Esophagus mucosa (tissue), 1 donor: ENCODE measurements at places on chromosomes 4 and X.

DNA sequence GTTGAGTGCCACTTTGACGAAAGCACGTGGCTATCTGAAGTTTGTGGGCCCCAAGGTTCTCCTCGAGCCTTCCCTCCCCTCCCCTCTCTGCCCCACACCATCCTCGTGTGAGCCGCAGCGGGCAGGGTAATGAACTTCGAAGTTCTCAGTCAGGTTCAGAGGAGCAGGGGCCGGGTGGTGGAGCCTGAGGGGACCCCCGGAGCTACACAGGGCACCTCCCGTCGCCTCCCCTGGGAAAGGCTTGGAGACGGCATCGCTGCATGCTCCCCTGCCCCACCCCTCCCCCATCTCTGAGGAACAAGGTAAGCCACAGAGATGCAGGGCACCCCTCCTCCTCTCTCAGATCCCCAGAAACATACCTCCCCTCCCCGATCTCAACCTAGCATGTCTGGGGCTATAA lies 2.8 kb upstream of the NKX1-1 start:
- no peak for ATAC-seq

GRCh38 chr4:5751666-5752375 lies 40.8 kb downstream of the EVC start:
- no peak for ATAC-seq

DNA sequence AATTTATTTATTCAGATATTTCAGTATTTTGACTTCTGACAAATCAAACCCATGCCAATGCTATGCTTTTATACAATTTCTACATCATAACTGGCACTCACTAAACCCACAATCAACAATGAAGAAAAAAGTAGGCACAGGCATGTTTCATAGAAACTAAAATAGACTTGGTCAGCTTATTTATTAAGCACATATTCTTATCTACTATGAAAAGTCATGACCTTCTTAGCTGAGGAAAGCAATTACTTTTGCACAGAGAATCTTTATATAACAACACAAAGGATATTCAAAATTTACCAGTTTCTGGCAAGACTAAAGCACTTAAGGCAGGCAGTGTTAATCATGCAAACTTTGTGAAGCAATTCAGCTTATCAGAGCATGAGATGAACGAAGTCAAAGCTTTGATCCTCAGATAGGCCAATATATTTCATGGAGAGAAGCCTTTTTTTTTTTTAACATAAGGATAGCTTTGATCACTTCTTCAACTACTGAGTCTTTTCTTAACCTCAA lies 490.6 kb downstream of the INPP4B start:
- ATAC-seq: no peak

DNA sequence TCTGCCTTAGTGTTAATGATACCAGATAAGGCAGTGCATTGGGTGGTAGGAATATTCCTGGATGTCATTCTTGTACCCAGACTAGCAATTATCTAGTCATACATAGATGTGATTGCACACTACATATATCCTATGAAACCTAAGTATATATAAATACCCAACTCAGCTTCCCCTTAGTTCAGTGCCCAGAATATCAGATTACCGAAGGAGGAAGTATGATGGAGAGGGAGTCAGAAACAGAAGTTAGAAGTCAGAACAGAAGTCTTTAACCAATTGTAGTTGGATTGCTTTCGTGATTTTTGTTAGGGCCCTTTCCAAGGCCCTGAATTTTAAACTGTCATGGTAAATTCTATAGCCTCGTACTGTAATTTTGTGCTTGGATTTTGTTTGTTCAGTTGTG lies 42.9 kb downstream of the MOB1B start:
- ATAC-seq: no peak

DNA sequence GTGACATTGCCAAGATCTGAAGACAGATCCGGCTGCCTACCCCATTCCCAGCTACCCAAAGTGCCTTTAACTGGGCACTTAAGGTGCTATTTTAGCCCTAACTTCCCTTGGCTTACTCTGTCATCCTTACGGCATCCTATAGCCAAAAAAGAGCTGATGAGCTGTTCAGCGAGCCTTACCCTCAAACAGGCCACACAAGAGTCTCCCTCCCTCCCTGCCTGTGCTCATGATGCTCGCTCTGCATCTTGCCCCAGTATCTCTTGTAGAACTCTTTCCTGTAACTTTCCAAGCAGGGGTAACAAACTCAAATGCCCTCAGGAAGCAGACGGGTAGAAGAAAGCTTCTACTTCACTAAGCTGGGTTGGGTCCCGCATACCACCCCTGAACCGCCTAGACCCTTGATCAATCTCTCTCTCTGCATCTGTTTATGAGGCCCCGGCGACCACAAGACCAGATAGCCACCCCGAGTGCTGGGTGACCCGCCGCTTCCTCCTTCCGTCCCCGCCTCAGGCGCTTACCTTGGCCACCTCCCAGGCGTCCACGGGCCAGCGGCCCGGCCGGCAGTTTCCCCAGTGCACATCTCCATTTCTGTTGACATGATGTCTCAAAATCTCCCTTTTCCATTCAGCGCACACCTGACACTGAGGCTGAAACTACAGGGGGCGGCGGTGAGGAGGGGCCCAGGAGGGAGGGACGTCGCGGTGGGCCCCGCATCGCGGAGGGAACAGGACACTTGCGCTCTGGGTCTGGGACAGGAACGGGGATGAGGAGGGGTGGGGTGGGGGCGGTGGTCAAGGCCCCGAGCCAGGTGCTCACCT lies 663 bp downstream of the CXorf38 start:
- peak; percentile 24 for ATAC-seq

- peak; percentile 60 for ATAC-seq
These were observed 28.4 kb downstream of the APBB2 start for GRCh38 chr4:41185614-41186592.

GRCh38 chrX:119087121-119087520 lies 14.3 kb downstream of the CT47C1 start:
- ATAC-seq: no peak

GRCh38 chrX:5082705-5083104 lies 1146.0 kb downstream of the NLGN4X start:
- no peak for ATAC-seq

DNA sequence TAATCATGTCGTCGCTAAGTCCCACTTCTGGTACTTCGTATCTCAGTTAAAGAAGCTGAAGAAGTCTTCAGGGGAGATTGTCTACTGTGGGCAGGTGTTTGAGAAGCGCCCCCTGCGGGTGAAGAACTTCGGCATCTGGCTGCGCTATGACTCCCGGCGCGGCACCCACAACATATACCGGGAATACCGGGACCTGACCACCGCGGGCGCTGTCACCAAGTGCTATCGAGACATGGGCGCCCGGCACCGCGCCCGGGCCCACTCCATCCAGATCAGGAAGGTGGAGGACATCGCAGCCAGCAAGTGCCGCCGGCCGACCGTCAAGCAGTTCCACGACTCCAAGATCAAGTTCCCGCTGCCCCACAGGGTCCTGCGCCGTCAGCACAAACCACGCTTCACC lies 11.3 kb downstream of the PNCK start:
- ATAC-seq: no peak

DNA sequence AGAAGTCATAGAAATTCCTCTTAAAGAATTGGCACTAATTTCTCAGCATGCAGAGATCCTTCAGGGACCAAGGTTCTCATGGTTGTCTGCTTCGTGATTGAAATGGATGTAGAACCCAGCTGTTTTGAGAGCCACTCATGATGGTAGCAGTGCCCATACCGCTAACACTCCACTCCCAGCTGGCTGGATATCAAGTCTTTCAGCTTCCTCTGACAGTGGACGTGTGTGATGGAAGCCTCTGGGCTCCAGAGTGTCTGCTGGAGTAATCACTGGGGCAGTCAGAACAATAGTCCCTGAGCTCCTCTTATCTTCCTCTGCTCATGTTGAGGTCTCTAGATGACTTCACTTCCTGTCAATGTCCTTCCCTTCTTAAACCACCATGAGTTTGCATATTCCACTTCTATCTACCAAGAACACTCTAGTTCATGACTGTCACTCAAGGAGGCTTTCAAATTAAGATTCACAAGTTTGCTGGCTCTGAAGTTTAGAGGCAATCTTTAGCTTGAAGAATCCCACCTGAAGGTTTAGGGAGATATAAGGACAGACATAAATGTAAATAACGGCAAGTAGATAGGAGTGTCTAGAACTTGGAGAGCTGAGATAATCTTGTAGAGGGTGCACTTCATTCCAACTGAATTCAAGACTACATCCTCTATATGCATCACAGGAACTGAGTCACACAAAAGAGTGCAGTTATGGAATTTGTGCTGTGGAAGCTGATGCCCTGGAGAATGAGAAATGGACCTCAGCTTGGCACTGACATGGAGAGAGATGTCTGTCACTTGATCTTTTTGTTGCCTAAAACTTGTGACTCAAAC lies 64.5 kb upstream of the WDR1 start:
- no peak for ATAC-seq

GRCh38 chr4:139460565-139460964 lies 6.6 kb downstream of the RAB33B start:
- no peak for ATAC-seq

- ATAC-seq: no peak
These were observed 271.6 kb downstream of the GRIA3 start for GRCh38 chrX:123455693-123456092.

DNA sequence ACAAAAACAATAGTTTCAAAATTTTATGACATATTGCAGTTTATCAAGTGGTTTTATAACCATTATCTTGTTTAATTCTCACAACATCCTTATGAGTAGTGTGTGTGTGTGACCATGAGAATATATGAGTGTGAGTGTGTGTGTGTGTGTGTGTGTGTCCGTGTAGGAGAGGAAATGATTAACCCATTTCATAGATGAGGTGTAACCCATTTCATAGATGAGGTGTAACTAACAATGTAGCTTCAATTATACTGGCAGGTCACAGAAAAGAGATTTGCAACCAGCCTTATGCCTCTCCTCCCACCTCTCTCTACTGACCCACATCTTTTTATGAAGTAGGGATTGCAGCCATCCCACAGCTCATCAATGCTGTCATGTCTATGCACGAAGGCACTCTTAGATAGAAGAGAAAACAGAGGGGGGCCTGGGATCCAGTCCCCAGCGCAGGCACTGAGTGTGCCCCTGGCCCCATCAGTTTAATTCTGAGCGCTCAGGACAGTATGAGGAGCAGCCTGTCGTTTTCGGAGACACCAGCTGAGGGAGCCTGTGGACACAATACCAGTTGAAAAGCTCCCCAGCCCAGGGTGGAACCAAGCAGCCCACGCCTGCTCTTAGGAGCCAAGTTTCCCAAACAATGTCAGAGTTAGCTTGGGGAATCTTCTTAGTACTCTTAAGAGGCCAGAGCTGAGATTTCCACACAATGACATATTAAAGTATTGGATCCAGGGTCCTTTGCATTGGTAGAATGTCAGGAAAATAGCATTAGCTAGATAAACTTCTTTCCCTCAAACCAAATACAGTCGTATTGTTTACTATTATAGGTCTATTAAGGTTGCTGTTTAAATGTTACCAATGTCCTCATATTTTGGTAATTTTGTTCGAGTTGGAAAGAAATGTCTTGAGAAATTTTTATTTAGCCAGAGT lies 88.6 kb downstream of the PALLD start:
- peak; percentile 80 for ATAC-seq

DNA sequence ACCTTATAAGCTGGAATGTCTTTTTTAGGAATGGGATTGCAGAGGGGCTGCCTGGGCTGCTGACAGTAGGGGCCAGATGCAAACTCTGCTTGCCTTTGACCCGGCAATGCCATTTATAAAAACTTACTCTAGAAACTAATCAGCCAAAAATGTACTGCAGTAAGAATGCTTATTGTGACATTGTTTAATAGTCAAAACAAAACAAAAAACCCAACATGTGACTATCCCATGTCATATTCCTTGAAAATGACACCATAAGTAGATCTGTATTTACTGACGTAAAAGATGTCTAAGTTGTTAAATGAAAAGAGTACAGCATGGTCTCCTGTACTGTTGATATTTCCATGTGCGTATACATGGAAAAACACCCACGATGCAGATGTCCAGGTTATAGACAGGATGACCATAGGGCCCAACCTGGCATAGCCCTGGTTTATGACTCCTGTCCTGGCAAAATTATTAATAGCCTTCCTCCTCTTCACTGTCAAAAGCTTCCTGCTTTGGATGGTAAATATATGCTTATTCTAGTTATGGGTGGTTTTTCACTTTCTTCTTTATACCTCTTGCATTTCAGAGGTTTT lies 138.9 kb downstream of the PTTG2 start:
- ATAC-seq: no peak

DNA sequence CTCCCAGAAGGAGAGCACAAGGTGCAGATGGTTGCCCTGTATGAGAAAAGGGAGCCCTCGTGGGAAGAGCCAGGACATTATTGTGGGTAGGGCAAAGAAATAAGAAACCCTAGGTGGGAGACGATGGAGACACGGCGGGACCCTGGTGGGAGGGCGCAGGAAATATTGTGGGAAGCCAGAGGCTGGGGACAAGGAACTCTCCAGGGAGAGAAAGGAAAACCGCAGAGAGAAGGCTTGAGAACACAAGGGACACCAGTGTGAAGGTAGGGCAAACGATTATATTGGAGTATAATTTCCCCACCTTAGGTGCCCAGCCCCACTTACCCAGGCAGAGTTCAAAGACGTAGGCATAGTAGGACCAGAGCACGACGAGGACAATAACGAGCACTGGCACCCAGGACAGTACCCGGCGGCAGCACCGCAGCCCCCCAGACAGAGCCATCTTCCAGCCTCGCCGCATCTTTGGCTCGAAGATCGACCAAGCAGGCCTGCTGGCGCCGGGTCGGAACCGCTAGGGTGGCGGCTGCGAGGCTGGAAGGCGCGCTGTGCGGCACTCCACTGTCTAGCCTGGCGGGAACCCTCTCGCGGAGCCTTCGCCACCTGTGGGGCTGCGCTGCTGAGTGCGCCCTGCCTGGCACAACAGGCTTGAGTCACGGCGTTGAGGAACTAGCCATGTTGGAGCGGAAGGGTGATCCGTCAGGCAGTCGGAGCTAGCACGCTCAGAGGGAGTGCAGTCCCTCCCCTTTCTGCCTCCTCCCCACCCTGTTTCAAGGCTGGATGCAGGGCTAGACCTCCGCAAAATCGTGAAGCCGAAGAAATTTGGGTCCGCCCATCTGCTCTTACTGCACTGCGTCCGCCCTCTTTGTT lies at the start of gene ZDHHC15:
Gene ZDHHC15, minus strand, starts transcription at position 473 of the 867 bp plus-strand sequence. Its CDS starts 13 bp downstream, at position 460.
- peak; percentile 96 for ATAC-seq

GRCh38 chr4:151206241-151207005 lies 70.5 kb upstream of the PRSS48 start:
- ATAC-seq: no peak

GRCh38 chr4:56261027-56261426 lies 126.3 kb downstream of the AASDH start:
- no peak for ATAC-seq

GRCh38 chr4:128295255-128295654 lies 7.6 kb upstream of the PGRMC2 start:
- ATAC-seq: no peak

DNA sequence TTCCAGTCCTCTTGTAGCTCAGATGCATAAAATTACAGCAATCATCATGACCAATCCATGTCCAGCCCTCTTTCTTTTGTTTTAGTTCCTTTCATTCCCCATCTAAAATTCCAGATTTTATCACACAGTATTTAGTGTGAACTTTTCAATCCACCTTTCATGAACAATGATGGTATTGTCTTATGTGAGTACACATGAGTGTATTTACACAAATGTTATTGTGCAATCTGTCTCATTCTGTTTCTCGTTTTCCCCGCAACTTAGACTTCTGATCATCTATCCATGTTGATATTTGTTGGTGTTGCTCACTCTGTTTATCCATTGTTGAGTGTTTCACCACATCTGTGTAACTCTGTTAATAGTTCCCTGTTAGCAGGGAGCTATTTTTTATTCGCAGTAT lies 9.4 kb upstream of the RASGEF1B start:
- no peak for ATAC-seq
